ENCODE measurements at places on chromosomes 7 and 10.
A peak's percentile ranks its signal among the peaks of the same experiment; 100 is the strongest.

GRCh38 chr7:27251652-27252590, 9.3 kb downstream of the EVX1 start:
- no peak for DNase-seq

- DNase-seq: no peak
Measured at GRCh38 chr10:32788359-32788758, 169.7 kb downstream of the ITGB1 start.

GRCh38 chr7:51080216-51080615, 236.4 kb downstream of the COBL start:
- DNase-seq: peak; percentile 27

GRCh38 chr7:65981965-65982792, at the start of gene GUSB:
Gene GUSB, minus strand, starts transcription at chr7:65982213. Its CDS starts 30 bp downstream, at chr7:65982183.
- DNase-seq: peak; percentile 97

DNA sequence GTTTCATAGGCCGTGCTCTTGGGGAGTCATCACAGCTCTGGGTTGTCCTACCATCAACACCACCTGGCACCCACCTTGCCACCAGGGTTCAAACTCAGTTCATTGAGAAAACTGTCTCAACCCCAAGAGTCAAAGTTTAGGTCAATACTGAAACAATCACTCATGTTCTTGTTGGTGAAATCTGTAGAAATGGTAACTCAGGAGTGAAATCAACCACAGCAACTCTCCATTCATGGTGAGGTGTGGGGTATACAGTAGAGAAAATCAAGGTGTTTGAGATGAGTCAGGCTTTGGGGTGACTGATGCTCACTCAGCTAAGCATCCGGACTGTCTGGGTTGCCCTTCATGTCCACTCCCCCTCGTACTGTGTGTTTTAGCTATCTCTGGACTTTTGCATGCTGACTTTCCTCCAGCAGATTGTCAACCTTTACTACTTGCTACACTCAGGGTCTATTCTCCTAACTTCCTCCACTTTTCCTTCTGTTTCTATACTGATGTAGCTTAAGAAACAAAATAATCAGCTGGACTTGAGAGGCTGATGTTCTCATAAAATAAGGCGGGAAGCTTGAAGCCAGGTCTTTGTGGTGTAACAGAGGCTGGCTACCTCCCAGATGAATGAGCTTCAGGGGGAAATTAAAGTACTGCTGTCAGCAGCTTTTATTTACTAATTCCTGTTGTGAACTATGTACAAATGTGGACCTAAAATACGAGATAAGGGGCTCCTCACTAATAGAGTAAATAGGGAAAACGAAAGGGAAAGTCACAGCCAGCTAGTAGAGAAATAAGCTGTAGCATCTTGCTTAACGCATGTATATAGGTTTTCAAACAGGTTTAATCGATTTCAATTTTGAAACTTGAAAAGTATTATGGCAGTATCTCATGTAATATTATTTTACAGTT, 173.6 kb upstream of the AKR1E2 start:
- peak; percentile 64 for DNase-seq

GRCh38 chr7:75028299-75028698, 45.3 kb downstream of the RCC1L start:
- no peak for DNase-seq

- no peak for DNase-seq
Measured at GRCh38 chr10:128000471-128001362, 93.8 kb downstream of the PTPRE start.

DNA sequence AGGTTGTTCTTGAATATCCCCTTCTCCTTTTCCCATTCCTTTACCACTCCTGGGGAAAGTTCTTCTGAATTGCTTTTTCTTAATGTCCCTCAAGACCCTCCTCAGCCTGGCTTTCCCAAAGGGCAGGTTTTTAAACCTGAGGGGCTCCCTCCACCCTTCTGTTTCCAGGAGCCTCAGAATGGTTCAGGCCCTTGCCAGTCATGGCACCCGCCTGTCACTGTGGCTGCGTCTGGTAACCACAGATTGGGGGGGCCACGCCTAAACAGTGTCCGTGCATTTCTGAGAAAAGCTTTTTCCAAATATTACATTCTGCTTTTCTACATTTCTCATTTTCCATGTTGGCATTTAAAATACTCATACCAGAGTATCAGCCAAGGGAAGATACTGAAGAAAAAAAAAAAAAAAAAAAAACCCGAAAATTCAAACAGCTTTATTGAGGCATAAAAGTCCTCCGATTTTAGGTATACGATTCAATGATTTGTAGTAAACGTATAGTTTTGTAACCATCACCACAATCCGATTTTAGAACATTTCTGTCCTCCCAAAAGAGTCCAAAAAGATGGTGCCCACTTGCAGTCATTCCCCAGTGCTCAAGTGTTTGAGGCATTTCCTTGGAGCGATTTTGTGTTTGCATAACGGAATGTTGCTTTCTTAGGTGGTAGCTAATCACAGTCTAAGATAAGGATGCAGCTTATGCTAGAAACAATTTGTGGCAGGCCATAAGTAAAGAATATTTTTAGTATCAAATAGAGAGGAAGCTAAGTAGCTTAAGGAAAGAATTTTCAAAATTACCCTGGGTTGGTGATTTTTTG, 22.1 kb downstream of the HKDC1 start:
- DNase-seq: no peak

- no peak for DNase-seq
Measured at GRCh38 chr7:121259826-121260225, 69.0 kb upstream of the WNT16 start.

GRCh38 chr10:98363220-98363619, 51.8 kb downstream of the PYROXD2 start:
- DNase-seq: no peak

- no peak for DNase-seq
Measured at GRCh38 chr7:46859963-46860475, 721.9 kb downstream of the TNS3 start.

DNA sequence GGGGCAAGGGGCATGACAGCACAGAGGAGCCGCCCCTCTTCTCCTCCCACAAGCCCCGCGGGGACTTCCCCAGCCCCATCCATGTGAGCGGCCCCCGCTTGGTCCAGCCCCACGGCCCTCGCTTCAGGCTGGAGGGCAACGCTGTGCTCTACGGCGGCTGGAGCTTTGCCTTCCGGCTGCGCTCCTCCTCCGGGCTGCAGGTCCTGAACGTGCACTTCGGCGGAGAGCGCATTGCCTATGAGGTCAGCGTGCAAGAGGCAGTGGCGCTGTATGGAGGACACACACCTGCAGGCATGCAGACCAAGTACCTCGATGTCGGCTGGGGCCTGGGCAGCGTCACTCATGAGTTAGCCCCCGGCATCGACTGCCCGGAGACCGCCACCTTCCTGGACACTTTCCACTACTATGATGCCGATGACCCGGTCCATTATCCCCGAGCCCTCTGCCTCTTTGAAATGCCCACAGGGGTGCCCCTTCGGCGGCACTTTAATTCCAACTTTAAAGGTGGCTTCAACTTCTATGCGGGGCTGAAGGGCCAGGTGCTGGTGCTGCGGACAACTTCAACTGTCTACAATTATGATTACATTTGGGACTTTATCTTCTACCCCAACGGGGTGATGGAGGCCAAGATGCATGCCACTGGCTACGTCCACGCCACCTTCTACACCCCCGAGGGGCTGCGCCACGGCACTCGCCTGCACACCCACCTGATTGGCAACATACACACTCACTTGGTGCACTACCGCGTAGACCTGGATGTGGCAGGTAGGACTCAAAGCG, 5.1 kb downstream of the AOC1 start:
- DNase-seq: no peak

DNA sequence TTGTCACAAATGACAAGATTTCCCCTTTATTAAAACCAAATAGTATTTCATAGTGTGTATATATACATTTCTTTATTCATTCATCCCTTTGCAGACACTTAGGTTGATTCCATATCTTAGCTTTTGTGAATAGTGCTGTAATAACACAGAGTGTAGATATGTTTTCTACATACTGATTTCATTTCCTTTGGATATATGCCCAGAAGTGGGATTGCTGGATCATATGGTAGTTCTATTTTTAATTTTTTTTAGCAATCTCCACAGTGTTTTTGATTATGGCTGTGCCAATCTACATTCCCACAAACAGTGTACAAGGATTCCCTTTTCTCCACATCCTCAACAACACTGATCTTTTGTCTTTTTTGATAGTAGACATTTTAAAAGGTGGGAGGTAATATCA, 46.4 kb downstream of the CSTF2T start:
- no peak for DNase-seq

DNA sequence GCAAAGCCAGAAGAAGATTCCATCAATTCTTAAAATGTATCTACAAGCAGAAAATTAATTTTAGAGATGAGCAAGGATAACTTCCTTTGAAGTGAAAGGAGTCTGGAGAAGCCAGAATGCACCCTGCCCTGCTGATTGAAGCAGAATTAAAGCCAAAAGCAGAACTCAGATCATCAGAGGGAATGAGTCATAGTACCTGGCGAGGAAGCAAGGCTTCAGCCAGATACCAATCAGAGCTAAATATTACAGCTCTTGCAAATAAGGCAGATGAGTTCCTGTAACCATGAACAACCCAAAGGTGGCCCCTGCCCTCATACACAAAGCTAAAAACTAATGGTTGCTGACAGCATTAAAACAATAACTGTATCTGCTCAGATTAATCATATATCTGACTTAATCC, 10.4 kb downstream of the HTR7 start:
- no peak for DNase-seq

GRCh38 chr7:132504852-132505251, 71.4 kb downstream of the PLXNA4 start:
- no peak for DNase-seq

DNA sequence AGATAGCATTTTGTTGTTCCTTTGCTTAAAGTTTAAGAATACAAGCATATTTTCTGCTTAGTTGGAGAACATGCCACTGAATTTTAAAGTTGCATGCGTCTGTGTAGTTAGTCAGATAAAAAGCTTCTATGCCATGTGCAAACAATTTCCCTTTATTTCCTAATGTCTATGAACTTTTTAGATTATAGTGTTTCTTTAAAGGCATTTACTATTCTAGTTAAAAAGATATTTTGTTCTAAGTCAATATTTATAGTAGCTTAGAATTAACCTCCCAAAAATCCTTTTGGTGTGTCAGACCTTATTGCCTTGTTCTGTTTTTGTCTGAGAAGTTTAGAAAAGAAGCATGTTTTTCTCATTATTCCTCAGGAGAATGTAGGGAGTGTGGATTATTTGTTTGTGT, 99.0 kb upstream of the GATA3 start:
- DNase-seq: no peak

DNA sequence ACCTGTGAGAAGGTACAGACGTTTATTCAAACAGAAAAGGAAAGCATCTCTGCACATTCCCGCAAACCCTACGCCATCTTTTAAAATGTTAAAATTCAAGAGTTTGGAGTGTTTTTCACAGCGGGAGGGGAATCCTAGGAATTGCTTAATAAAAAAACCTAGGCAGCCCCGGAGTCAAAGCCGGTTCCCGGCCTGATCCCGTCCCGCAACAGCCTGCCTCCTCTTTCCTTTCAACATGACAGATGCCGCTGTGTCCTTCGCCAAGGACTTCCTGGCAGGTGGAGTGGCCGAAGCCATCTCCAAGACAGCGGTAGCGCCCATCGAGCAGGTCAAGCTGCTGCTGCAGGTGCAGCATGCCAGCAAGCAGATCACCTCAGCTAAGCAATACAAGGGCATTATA, 123.0 kb upstream of the VSTM2A start:
- no peak for DNase-seq

- DNase-seq: no peak
Measured at GRCh38 chr7:75638594-75639070, 100.1 kb downstream of the HIP1 start.

DNA sequence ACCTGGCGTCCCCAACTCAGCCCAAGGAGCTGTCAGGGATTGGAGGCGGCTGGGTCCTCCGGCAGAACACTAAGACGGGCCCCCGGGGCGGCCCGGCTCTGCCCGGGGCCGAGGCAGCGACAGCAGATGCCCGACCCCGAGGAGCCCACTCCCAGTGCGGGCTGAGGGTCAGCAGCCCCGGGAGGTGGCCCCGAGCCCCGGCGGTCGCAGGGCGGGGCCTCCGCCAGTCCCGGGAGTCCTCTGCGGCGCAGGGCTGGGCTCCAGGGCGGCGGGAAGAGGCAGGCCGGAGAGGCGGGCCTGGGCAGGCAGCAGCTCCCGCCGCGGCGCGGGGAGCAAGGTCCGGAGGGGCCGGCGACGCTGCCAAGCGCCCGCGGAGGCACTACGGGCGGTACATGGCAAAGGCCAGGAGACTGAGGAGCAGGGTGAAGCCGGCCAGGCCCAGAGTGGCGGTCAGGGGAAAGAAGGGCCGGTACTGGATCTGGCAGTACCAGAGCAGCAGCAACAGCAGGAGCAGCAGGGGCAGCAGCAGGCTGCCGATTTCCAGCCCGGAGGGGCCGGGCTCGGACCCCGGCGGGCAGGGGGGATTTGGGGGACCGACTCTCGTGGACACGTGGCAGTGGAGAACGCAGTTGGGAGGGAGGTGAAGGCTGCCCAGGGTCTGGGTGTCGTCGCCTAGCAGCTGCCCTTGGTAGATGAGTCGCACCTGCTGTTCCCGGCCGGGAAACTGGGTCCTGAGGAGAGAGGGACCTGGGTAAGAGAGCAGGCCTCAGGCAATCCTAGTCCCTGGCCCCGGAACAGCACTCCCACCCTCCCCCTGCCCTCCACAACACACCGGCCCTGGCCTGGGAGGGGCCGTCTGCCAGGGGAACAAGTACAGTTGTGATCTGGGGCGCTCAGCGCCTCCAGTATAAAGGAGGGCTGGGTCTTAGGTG, 827 bp upstream of the FASTK start:
- no peak for DNase-seq

DNA sequence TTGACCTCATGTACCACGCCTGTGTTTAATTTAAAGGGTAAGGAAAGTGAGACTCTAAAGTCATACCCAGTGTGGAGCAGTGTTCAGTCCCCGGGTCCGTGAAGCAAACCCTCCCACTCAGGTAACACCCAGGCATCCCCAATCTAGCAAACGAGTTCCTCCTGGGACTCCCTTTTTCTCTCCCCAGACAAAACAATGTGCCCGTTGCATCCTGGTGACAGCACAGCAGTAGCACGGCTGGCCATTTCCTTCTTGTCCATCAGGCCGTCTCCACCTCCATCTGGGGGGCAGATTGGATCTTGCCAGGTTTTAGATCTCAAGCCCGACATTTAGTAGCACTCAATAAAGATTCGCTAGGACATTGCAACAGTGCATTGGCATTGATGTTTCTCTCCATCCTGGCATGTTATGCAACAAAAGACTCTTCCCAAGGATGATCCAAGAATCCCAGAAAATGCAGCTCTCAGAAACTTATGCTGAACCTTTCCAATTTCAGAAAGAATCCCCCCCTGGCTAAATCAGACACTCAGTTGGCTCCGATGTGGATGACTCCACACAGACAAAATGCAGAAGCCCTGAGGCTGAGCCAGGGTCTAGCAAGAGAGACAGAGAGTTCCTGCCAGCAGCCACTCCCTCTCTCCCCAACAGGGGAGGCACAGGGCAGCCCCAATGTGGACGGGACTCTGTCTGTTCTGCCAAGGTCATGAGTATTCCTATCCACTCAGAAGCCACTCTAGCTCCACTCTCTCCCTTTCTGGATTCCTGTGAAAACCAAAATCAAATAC, 274.5 kb upstream of the MGMT start:
- no peak for DNase-seq

DNA sequence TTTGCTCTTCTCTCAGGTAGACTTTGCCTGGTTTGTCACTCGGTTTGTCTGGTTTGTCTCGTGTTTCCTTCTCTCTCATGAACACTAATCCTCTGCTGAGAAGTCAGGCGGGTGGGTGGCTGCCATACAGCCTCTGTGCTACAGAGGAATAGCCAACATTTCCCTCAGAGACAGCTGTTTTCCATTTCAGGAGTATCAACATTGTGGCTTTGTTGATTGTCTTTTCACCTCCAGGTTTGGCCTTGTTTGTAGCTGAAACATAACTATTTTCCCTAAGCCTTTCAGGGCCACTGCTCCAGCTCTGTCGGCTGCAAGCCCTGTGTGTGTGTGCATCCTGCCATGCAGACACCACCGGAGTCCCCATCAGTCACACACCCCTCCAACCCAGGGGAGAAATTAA, 122.8 kb downstream of the BAMBI start:
- DNase-seq: no peak

Data from activated CD4-positive, alpha-beta T cell treated with anti-CD3 and anti-CD28 coated beads, Interleukin-2, amount 10 ng/mL, durations not matched to agents 24 days and 14 days (primary cell).